HT1080 (cell line): ENCODE measurements at places on chromosomes 1 and 21. TPM values are rescaled to one million over a fixed set of nuclear protein-coding genes. Genes with fewer than 3 reads are reported as not detected.
A peak's percentile ranks its signal among the peaks of the same experiment; 100 is the strongest.

C1orf226 gene
- total RNA-seq, result 0.84 and 1.3 TPM in 2 replicates

CD53 gene
- 0.32 TPM in 1 of 2 replicates, not detected in the other for total RNA-seq

GRCh38 chr1:21324368-21325141 is 34.3 kb upstream of the ECE1 start:
- peak; percentile 96 for DNase-seq

DNA sequence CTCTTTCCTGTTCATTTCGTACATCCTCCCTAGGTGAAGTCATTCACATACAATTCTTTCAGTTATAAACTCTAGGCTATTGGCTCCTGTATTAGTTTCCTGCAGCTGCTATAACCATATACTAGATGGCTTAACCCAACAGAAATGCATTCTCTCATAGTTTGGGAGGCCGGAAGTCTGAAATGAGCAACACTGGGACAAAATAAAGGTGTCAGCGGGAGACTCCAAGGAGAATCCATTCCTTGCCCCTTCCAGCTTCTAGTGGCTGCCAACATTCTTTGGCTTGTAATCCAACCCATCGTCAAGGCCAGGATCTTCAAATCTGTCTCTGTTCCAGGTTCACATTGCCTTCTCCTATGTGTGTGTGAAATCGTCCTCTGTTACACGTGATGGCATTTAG is 71.3 kb downstream of the TOR3A start:
- no peak for DNase-seq

GRCh38 chr1:231485029-231485784 is 43.3 kb upstream of the TSNAX start:
- no peak for DNase-seq

DNA sequence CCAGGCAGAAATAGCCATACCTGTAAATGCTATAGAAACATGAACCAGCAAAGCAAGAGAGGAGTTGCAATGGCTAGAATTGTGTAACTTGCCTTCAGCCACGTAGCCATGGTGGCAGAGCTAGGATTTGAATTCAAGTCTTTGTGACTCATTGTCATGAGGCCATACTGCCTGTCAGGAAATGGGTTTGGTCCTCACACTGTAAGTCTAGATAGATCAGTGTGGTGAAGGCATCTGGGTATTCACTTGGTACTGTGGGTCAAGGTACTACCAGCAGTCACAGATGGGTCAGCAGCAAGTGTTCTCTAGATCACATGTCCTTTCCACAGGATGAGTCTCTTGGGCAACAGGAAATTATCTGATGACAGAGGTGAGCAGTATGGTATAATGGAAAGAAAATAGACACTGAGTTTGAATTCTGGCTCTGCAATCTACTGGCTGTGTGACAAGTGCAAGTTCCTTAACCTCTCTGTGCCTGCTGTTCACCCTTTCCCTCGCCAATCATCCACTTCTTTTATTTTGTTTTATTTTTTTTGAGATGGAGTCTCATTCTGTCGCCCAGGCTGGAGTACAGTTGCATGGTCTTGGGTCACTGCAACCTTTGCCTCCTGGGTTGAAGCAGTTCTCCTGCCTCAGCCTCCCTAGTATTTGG is 36.9 kb downstream of the FGGY start:
- peak; percentile 77 for DNase-seq

AIRE gene
- not detected in 2 replicates for total RNA-seq

DNA sequence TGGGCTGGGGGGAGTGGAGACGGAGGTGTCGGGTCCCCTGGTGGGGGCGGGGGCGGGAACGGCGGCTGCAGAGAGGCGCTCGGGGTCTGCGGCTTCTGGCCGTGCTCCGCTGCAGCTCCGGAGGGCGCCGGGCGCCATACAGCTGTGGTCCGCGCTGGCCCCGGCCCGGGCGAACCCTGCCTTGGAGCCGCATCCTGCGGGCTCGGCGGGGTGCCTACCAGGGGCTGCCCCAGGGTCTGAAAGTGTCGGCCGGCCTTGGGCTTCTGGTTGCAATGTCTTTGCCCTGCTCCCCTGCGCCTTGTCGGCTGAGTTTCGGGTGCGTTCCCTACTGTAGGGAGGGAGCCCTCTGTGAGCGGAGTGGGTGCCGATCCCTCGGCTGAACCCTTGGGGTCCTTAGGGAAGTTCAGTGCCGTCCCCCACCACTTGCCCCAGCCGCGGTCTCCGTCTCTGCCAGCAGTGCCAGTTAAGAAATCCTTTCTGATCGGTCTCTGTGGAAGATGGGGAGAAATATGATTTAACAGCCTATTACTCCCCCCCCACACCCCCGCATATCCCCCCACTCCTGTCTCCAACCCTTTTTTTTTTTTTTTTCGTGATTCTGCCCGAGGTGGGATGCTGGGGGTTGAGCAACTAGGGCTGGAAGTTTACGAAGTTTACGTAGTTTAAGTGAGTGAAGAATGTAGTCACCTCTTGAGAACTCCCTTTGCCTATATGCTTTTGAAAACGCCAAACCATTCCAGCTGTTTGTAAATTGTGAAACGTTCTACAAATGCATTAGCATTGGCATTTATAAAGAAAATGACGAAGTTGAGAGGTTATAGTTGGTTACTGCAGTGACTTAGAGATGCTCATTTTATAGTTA is 588 bp downstream of the NEXN start:
- peak; percentile 25 for DNase-seq

- DNase-seq, result peak; percentile 7
Measured at GRCh38 chr1:180842052-180842451, 70.6 kb upstream of the KIAA1614 start.

ITGB2 gene
- 1.6 and 1.8 TPM in 2 replicates for total RNA-seq

DNA sequence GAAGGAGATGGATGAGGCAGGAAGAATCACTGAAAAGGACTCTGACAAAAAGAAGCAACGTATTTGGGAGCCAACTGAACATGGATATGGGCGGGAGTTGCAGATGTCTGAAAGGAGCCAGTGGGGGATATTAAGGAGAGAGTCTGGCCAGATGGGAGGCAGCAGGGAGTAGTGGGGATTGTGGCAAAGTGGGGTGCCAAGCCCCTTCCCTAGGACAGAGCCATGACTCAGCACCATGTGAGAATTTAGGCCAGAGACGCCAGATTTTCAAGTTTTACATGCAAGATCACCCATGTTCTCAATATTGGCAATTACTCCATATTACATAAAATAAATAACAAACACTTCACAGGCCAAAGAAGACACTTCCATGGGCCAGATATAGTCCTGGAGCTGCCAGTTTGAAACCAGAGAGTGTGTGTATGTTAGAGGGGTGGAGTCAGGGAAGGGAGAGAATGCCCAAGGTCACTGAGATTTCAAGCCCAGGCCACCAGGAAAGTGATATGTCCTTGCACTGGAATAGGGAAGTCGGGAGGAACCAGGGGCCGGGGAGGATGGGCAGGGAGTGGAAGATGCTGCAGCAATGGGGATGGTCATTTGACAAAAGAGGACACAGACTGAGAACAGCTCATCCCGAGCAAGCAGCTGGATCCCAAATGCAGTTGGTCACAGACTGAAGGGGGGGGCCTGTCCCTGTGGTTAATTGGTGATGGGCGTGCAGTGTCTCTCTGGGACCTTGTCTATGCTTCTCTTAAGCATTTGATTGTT is 23.5 kb downstream of the TMEM51 start:
- DNase-seq, result no peak

GRCh38 chr1:109514846-109515245 is 5.3 kb upstream of the AMIGO1 start:
- no peak for DNase-seq

DNA sequence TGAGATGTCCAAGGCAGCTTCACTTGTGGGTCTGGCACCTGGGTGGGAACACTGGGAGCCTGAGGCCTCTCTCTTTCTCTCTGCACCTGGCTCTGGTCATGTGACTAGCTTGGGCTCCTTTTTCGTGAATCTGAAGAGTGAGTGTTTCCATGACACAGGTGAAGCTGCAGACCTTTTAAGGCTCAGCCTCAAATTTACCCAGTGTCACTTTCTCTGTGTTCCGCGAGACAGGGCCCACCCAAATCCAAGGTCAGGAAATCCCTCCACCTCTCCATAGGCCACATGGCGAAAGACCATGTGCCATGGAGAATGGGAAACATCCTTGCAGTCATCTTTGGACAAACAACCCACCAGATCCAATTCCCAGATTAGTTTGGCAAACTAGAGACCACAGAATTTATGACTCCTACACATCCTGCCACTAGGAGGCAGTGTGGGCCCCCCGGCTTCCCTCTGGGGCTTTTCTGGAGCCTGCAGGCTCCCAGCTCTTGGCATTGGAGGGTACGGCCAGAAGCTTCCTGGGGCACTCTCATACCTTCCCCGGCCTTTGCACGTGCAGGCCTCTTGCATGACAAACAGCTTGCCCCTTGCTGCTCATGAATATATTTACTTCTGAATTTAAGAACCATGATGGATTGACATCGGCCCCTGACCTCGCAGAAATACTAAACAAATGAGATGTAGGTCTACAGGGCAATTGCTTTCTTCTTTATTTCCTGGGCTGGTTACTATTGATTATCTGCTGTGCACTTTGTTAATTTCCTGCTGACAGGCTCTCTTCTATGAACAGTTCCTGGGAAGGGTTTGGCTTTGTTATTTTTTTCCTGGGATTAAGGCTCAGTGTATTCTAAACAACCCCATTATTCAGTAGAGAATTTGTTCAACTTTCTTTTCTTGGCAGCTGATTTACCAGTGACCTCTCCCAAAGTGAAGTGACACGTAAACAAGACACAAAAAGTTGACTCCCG is 180.7 kb downstream of the KAZN start:
- peak; percentile 11 for DNase-seq

FCRL5 gene
- not detected in 2 replicates for total RNA-seq

- DNase-seq, result no peak
Measured at GRCh38 chr1:234975941-234976860, 152.4 kb downstream of the TOMM20 start.

DNA sequence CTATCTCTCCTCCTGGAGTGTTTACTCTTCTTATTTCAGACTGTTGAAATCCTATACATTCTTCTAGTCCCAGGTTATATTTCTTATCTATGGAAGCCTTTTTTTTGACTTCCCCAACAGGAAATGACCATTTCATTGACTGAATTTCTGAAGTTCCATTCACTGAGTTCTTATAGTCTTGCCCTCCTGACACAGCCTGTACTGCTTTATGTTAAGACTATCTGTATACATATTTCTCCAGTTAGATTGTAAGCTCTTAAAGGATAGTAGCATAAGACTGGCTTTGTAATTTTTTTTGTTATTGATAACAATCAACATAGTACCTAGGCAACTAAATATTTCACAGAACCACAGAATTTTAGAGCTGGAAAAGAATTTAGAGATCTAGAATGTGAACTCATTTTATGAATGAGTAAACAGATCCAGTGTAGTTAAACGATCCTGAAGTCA is 14.9 kb upstream of the MACF1 start:
- peak; percentile 74 for DNase-seq

NGF gene
- total RNA-seq, result 0.84 and 0.88 TPM in 2 replicates

GRCh38 chr1:118257946-118258345 is 72.9 kb upstream of the SPAG17 start:
- DNase-seq, result no peak

SF3B4 gene
- 21.4 and 35.8 TPM in 2 replicates for total RNA-seq

- DNase-seq, result no peak
Measured at GRCh38 chr21:45225041-45225740, 62.5 kb downstream of the POFUT2 start.

DNA sequence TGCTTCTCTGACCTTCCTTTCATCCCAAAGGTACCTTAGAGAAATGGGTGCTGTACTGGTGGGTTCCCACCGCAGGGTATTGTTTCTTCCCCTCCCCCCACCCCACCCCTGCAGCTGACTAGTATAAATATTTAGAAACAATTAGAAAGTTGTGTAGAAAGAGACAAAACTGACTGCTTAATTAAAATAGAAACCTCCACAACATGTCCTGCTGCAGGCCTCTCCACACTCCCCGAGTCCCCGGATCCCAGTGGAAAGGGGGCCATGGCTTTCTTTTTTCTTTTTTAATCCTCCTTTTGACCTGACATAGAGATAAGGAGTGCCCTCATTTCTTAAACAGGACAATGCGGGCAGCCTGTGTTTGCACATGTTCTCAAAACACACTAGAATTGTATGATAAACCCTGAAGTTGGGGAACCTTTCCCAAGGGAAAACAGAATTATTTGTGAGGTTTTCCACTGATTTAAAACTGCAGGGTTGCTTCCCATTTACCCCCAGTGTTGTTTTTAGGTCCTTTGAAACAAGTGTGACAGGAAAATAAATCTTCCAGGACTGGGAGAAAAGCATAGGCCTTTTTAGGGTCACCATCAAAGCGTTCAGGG is 1.7 kb downstream of the RHOU start:
- no peak for DNase-seq

- DNase-seq, result no peak
Measured at GRCh38 chr1:219581344-219581743, 31.6 kb downstream of the ZC3H11B start.

- DNase-seq, result no peak
Measured at GRCh38 chr1:33361532-33362235, 40.8 kb upstream of the A3GALT2 start.

DNA sequence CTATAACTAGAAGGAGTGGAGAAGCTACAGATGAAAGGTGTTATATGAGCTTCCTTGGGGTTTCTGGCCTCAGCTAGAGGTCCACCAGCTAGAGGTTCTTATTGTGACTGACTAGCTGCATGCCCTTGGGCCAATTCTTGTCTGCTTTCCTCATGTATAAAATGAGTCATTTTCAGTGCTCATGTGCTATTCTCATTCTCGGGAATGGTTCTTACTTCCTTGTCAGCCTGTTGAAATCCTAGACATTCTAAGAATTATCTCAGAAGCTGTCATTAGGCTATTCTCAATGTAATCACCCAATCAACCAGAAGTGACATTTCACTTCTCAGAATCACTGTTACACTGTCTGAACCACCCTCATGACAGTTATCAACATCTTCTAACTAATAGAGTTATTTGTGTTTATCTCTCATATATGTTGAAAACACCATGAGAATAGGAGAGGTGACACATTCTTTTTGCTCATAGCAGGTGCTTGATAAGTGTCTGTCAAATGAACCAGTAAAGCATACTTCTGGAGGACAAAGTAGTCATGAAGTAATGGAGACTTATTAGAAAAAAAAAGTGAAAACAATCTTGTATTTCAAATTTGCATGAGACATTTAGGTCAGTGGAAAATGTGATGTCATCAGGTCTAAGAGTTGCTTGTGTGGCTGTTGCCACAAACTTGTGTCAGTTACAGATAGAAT is 122.8 kb upstream of the IVNS1ABP start:
- DNase-seq, result peak; percentile 82

- peak; percentile 54 for DNase-seq
Measured at GRCh38 chr21:34367320-34367935, 3.6 kb downstream of the KCNE2 start.

CFAP126 gene
- not detected in 2 replicates for total RNA-seq

- DNase-seq, result no peak
Measured at GRCh38 chr1:39269791-39270342, 65.4 kb downstream of the MACF1 start.

SERTAD4 gene
- 11.8 and 14.2 TPM in 2 replicates for total RNA-seq

FCRL3 gene
- total RNA-seq, result 0.03 and 0.18 TPM in 2 replicates

DNA sequence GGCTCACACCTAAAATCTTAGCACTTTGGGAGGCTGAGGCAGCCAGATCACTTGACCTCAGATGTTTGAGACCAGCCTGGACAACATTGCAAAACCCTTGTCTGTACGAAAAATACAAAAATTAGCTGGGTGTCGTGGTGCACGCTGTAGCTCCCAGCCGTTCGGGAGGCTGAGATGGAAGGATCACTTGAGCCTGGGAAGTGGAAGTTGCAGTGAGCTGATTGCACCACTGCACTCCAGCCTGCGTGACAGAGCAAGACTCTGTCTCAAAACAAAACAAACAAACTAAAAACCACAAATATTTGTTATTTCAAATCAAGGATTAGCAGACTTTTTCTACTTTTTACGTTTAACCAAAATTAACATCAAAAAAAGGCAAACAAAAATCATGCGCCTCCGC is 31.3 kb downstream of the INKA2 start:
- DNase-seq, result no peak
